ENCODE measurements at places on chromosomes 11 and 22.

GRCh38 chr22:24500277-24500820, 5.2 kb downstream of the UPB1 start:
- no peak for DNase-seq

DNA sequence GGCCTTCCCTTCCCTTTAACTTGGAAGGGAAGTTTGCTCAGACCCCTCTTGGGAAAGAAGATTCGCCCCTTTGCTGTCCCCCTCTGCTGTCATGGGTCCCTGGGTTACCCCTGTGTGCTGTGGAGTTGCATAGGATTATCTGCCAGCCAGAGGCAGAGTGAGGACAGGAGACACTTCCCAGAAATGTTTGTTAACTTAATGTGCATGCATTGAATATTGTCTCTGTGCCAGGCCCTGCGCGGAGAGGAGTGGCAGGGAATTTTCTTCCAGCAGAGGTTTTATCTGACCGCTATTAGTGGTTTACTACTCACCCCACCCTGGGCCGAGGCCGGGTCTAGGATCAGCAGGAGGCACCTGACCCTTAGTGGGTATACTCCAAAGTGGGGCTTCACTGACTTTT, 894.8 kb downstream of the TBC1D22A start:
- no peak for DNase-seq

DNA sequence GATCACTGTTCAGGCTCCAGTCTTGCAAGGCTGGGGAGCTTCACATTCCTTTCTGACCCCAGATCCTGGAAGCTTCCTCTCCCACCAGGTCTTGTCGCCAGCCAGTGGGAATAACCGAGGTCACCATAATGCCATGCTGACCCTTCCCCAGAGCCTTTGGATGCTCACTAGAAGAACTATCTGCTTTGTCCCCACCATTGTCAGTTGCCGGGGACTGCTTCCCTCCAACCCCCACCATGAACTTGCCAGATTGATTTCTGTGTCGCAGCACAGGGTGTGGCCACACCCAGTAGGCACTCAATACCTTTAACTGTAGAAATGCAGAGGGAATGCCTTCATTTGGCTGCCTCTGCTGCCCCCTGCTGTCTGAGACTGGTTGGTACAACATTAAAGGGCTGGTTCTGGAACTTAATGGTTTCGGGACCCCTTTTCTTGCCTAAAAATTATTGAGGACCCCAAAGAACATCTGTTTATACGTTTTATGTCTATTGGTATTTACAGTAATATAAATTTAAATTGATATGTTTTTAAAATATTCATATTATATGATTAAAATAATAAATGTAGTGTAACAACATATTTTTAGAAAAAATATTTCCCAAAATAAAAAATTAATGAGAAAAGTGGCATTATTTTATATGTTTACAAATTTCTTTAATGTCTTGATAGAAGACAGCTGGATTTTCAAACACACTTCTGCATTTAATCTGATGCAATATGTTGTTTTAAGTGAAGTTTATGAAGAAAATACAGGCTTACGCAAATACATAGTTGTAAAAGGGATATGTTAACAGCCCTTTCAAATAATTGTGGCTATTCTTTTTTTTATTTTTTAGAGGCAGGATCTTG, 6.7 kb upstream of the GDPD5 start:
- DNase-seq = peak; percentile 83

DNA sequence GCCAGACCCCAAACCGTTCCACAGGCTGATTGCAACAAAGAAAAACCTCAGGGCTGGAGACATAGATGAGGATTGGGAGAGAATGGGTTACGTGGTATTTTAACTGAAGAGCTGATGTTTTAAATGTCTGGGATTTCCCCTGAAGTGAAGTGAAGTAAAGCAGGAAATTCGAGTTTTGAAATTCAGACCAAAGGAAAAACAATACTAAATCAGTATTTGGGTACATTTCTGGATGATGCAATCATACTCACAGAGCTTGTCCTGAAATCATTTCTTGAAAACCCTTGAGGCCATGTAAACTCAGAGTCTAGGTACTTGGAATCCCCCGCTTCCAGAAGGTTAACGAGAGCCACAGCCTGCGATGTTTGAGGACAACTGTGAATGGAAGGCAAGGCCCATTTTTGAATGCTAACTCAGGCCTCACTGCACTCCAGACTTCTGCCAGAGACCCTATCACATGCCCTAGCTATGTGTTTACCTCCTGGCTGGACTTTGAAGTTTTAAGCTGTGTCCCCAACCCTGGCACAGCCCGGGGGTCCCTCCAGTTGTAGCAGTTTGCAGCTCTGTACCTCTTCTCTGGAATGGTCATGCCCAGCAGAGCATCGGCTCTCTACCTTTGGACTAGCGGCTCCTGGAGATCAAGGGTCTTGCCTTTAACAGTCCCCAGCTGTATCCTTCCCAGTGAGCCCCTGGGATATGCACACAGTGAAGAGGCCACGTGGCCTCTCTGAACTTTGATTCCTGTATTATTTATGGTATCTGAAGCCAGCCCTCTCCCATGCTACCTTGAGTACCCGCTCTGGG, 5.4 kb upstream of the FTH1 start:
- DNase-seq = no peak

DNA sequence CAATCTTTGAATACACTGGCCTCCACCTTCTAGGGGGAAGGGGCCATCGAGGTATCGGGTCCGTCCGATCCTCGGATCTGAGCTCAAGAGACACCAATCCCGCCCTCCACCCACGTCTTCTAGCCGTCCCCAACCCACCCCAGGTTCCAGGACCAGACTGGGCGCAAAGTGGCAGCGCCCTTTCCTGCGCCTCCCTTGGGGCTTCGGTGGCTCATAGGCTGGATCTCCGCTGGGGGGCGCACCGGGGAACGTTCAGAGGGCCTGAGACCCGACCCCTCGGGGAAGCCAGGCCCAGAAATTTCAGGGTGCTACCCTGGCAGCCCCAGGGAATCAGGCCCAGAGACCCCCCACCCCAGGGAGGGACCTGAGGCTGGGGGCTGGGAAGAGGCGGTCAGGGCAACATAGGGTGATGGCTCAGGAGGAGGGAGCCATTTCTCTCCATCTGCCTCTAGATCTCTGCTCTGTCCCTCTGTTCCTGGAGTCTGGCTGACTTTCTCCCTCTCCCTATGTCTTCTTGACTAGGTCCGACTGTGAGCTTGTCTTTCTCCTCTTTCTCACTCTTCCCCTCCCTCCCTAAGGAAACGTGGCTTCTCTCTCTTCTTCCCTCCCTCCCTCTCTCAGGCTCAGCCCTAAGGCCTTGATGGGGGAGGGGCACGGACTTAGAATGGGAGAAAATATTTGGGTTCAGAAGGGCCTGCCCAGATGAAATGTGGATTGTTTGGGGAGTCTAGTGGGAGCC, 1.1 kb downstream of the CREB3L1 start:
- peak; percentile 22 for DNase-seq

DNA sequence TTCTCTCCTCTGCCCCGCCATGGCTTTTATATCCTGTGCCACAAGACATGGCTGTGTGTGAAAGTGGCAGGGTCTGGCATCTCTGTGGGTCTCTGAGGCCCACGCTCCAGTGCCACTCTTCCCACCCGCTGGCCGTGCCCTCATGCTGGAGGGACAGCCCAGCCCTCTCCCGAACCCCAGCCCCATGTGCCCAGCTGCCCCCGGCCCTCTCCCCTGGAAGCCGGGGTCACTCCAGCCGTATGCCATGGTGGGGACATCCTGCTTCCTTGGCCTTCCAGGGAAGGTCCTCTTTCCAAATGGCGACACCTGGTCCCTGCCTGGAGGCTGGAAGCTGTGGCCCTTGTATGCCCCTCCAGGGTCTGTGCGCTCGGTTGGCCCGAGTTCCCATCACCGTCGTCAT, 63.3 kb upstream of the PPP6R3 start:
- DNase-seq = no peak

- no peak for DNase-seq
These were observed 156.9 kb upstream of the HSD17B12 start for GRCh38 chr11:43523632-43524031.

DNA sequence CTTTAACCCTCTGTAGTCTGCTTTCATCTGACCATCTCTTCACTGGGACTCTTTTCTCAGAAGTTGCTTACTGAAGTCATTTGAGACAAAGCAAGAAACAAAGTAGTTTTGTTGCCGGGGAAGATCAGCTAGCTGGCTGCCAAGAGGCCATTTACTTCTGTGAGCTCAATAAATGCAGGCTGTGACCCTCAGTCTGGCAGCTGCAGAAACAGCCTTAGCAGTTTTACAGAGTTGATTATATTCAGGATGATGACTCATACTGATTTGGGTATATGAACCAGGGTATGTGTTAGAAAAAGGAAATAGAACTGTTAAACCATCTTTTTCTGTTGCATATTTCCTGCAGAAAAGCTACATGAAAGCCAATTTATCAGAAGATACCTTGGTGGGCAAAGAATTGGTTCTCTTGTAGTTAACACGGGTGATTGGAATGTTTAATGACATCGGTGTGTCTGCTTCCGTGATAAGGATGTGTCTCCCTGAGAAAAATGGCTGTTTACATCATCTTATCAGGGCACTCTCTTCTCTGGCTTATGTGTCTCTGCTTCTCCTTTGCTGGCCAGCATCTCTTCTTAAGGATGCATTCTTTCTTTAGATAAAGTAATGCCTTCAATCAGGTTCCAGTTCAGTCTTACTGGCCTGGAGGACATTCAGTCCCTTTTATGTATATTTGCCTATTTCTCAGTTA, 18.5 kb downstream of the FIBIN start:
- no peak for DNase-seq

Measured in activated naive CD4-positive, alpha-beta T cell treated with Interleukin-2 at 50 U/mL for 16 hours (primary cell).